Stimulated activated CD4-positive, alpha-beta T cell treated with anti-CD3 and anti-CD28 coated beads, Interleukin-15, amount 100 ng/mL, for 1 hour (primary cell): ENCODE measurements at places on chromosomes 7 and 10.

- no peak for DNase-seq
Measured at GRCh38 chr7:129147731-129148130, 3.2 kb downstream of the TSPAN33 start.

DNA sequence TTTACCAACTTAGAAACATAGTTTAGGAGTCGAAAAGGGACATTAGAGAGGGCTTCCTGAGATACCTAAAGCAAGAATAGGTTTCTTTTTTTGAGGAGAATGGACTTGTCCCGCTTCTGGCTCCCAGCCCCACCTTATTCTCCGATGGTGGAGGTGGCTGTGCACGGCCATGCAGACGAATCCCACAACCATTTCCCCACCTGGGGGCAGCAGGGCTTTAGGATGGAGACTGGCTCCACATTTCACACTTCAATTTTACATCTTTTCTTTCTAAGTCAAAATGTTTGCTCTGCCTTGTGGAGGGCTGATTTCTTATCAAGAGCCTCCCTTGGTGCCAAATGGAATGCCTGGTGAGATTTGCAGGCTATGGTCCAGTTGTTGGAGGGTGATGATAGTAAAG is 118.5 kb downstream of the GLRX3 start:
- no peak for DNase-seq

DNA sequence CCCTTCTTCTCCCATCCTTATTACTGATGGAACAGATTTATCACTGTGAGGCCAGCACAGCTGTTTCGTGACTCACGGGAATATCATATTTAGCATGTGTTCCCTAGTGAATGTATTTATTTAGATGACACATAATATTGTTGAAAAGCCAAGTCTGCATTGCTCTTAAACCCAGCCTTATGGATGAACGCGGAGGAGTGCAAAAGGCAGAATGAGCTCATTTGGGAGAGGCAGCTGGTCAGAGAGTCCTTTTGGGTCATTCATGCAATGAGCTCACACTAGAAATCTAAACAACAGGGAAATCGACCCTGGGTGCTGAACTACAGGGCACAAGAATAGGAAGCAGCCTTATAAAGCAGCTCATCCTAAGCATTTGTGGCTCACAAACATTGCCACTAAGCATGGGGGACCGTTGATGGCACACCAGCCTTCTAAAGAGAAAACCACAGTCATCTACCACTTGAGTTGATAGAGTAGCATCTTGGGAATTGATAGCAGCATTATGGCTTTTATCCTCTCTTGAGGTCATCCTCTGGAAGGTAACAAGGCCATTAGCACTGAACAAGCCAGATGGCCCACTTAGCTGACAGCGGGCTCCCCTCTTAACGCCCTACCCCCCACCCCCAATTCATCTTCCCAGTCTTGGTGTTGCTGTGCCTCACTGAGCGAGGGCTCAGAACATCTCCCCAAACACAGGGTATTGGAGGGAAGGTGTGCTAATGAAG is 32.9 kb upstream of the SDK1 start:
- DNase-seq: no peak

DNA sequence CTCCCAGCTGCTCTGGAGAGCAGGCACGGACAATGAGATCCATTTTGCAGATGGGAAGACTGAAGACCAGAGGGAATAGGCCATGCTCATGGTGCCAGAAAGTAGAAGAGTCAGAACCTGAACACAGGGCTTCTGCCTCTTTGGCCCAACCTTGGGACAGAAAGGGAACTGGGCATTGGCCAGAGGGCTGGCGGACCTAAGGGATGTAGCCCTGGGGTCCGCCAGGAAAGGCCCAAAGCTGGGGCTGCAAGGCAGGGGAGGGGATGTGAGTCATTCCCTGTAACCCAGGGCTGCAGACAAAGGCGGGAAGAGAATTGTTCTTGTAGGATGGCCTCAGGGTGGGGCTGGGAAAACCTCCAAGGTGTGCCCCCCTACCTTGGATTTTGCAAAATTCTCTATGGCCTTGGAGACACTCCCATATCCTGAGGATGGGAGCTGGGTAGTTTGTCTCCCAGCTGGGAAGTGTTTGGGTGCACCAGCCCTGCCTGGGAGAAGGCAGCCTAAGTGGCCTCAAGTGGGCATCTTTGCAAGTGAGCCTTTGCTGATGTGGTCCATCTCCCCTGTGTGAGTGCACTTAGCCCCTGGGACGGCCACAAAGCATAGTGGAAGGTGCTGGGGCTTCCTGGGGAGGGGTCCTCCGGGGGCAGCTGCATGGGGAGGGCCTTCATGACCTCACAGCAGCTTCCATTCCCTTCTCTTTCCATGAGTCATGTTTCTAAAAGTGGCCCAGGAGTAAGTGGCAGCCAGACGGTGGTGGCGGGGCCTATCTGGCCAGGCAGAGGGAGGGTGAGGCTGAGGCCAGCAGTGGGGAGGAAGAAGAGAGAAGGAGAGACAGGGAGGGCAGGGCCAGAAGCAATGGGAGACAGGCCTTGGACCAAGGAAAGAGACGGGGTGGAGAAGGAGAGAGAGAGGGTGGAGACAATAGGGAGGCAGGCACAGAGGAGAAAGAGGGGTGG is 9.2 kb downstream of the AQP1 start:
- no peak for DNase-seq

GRCh38 chr10:47354165-47354564 is 6.0 kb downstream of the RBP3 start:
- no peak for DNase-seq

- no peak for DNase-seq
Measured at GRCh38 chr10:85280014-85280413, 951.6 kb downstream of the CCSER2 start.

DNA sequence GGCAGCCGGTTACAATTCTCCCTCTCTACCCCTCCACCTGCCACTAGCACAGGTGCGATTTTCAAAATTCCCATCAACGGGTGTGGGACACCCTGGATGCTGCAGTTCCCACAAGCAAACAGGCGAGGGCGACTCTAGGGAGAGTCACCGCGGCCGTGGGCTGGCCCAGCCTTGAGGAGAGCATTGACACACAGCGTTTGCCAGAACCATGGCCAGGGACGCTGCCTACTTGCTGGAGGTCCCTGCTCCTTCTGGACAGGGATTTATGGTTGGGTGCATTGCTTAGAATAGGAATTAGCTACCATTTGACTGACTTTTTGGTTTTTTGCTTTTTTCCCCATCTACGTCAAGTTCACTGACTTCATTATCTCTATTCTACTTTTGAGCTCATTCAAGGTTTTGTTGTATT is 19.0 kb upstream of the CLDN4 start:
- peak; percentile 36 for DNase-seq

DNA sequence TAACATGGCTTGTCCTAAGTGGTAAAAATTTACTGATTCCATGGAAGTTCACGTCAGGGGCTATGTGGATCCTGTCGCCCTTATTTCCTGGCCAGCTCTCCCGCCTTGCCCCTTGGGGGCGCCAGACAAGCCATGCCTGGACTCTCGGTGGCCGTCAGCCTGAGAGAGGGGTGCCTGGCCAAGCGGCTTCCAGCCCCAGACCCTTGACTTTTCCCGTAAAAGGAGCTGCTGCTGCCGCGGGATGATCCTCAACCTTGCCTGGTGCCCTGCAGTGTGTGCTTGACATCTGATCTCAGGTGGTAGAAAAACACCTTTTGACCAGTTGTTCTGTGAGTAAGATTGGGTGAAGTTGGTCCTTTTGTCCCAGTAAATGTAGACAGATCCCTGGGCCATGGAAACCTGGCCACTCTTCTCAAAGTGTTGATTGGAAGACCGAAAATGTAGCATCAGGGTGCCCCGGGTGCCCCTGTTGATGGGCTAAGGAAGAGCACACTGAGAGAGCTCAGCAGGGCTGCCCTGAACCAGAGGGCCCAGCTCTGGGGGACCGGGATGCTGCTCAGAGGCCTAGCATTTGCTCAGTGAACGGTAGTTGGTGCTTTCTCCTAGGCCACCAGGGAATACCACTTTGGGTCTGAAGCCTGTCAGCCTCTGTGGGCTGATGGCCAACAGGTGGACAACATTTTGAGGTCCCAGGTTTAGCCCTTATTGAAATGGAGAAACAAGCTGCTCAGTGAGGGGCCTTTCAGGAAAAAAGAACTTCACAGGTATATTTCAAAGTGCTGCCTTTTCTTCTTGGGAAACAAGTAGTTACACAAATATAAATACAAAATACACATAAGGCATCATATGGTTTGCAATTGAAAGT is 162.5 kb downstream of the LRMDA start:
- no peak for DNase-seq

DNA sequence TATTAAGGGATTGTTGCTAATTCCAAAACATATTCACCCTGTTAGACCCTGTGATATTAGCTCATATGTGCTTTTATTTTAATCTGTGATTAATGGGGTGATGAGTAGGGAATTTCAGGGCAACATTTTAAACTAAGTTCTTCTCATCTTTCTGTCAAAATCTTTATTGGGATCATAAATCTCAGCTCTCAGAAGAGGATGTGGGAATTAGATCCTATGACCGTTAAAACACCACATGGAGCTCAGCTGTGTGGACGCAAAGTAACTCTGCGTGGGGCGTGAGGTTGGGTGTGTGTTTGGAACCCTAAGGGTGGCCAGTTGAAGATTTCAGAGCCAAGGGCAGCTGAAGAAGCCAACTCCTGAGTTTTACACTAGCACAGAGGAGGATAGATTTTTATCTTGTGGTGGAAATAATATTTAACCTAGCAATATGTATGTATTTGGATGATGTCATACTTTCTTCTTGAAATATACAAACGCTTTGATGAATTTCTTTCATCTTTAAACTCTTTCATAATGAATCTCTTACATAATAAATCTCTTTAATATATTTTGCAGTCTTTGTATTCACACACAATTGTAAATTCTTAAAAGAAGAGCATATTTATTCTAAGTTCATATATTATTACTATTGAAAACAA is 64.4 kb downstream of the EPDR1 start:
- no peak for DNase-seq

DNA sequence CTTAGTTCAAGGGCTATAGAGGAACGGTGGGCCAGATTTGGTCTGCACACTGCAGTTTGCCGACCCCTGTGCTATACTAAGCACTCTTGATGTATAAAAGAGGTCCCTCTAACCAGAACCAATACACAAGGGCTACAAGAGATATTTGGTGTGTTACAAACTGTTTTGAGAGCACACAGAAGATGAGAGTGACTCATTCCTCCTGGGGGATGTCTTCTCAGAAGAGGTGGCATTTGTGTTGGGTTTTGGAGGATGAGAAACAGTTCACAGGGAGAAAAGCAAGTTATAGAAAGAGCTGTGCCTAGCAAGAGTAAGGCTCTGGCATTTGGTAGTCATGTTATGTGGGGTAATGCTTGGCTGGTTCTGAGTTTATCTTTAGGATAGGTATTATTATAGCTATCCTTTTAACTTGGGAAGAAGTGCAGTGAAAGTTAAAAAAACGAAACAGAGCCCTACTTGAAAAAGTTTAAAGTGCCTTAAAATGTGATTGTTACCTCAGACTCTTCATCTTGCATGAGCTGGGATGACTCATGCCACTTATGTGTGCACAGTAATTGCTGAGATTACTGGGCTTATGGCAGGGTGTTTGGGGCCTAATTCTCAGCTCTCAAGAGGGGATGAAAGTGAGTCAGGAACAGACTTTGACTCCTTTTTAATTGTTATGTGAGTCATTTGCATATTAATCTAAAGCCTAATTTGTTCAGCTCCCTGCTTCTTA is 160.4 kb downstream of the KIF20B start:
- no peak for DNase-seq

- DNase-seq: no peak
Measured at GRCh38 chr7:30450240-30450982, 28.2 kb downstream of the NOD1 start.

DNA sequence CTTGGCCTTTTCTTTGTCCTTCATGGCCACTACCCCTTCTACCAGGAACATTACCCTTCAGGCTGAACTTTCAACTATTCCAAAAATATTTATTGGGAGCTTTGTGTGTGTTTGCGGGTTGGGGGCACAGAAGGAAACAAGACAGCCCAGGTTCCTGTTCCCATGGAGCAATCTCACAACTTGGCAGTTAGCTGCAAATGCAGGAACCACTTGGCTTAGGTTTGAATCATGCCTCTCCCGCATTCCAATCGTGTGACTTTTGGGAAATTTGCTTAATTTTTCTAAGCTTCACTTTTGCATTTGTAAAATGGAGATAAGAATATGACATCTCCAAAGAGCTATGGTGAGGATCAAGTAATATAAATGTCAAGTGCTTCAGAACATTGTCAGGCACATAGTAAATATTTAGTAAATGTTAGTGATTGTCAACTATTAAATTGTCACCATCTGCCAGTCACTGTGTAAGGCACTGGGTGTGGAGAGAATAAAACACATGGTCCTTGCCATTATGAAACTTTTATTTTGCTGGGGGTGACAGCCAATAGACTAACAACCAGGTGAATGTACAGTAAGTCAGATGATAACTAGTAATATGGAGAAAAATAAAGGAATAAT is 277.1 kb downstream of the SNX13 start:
- DNase-seq: no peak

DNA sequence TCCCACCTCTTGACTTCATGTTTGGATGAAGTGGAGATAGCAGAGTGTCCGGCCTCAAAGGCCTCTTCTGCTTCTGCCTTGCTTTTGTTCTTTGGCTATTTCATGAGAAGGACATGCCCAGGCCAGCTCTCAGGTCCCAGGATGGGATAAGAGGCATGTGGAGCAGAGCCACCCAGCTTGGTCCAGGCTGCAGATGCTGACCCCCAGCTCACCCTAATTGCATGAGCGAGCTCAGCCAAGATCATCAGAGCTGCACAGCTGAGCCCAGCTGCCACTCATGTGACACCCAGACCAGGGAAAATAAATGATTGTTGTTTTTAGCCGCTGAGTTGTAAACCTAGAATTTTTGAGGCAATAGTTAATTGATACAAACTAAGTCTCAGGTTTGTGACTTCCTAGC is 230.0 kb downstream of the PHF14 start:
- DNase-seq: no peak

DNA sequence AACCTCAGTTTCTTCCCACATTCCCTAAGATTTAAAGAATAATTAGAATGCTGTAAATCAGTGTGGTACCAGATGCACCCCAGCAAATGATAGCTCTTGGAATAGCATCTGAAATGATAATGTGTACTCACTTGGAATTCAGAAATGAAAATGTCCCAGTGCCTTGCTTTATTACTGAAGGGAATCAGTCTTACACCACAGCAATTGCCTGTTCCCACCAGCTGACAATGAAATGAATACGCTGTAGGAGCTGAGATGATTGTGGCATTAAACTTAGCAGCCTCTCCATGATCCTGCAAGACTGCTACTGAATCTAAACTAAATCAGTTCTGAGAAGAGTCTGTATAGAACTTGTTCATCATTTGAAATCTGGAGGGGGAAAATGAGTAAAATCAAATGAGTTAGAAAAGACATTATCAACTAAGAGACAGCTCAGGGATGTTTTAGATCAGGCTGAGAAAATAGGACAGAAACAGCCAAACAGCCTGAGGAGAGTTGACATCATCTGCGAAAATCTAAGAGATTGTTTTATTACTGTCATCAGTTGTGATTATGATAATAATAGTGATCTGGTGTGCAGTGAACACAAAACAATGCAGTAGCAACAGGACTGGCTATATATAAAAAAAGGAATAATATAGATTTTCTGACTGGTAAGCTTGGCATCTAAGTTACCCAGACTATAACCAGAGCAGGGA is 108.6 kb upstream of the SLC13A1 start:
- DNase-seq: no peak

DNA sequence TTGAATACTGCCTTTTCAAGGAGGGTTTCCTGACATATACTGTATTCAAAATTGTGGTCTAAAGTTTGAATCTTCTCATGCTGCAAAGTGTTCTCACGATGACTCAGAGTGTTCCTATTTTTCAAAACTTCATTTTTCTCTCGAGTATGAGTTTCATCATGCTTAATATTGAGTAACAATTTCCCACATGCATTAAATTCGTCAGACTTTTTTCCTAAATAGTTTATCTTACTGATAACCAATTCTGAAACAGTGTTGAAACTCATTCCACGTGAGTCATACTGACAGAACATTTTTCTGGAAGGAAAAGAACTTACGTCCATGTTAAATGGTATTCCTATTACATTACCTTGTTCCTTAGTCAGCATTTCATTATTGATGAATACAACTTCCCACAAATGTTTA is 44.1 kb downstream of the ZNF33B start:
- DNase-seq: no peak
